Urothelium cell line (cell line): ENCODE measurements at places on chromosomes 13 and 19.

GRCh38 chr19:13492128-13492527, 14.2 kb downstream of the CACNA1A start:
- no peak for DNase-seq

DNA sequence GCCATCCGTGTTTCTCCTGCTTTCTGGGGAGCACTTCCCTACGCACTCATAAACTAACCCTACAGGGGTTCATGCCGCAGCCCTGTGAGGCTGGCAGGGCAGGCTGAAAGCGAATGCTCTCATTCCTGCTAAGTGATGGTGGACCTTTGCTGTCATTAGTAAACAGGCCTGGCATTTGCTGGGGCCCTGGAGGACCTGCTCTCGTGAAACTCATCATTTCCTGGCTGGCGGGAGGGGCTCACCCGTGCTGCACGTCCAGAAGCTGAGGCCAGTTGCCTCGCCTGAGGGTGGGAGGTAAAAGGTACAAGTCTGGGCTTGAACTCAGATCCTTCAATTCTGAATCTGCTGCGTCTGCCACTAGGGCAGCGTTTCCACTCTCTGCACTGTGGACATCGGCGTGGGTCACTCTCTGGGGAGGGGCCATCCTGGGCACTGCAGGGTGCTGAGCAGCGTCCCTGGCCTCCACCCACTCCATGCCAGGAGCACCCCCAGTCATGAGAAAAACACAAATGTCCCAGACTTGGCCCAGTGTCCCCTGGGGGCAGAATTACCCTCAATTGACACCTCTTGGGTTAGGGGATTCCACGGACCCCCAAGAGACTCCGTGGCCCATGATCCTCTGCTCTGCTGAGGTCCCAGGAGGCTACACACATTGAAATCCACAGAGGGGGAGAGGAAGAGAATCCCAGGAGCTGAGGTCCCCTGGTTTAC, 7.0 kb downstream of the MOB3A start:
- no peak for DNase-seq

DNA sequence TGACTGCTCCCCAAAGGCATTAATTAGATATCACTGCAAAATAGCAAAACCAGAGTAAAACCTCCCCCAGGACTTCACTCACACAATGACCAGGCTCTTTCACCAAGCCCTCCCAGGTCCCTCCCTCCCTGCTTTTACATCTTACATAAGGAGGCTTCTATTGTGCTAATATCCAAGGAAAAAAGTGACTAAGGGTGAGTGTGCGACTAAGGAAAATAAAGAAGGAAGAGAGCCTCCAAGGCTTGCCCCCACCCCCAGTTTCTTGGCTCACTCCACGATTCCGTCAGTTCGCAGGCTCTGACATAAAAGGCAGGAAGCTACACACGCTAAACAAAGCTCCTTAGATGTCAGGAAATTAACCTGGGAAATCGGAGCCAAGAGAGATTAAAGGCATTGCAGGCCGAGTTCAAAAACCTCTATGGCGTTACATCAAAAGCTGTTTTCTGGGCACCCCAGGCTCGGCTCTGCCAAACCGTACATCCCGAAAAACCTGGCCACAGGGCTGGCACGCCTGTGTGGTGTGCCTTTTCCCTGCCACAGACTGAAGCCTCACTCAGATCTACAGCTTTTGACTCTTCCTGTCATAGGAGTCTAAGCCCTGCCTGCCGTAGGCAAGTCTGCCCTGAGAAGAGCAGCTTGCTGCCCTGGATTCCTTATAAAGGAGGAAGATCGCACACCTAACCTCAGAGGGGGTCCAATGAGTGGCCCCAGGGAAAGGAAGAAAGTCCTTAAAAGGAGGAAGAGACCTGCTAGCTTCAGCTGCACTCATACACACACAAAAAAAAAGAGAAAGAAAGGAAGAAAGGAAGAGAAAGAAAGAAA, 67.0 kb upstream of the SERP2 start:
- peak; percentile 56 for DNase-seq

GRCh38 chr13:22271903-22272302, 601.0 kb downstream of the FGF9 start:
- no peak for DNase-seq

DNA sequence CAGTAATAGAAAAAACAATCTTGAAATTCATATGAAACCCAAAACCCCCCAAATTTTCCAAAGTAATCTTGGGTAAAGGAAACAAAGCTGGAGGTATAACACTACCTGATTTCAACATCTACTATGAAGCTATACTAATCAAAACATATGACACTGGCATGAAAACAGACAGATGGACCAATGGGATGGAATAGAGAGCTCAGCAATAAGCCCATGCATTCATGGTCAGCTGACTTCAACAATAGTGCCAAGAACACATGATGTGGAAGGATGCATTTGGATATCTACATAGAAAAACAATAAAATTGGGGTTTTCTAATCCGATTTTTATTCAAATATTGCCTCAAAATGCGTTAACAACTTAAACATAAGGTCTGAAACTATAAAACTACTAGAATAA, 32.2 kb upstream of the ZNF766 start:
- DNase-seq = no peak

DNA sequence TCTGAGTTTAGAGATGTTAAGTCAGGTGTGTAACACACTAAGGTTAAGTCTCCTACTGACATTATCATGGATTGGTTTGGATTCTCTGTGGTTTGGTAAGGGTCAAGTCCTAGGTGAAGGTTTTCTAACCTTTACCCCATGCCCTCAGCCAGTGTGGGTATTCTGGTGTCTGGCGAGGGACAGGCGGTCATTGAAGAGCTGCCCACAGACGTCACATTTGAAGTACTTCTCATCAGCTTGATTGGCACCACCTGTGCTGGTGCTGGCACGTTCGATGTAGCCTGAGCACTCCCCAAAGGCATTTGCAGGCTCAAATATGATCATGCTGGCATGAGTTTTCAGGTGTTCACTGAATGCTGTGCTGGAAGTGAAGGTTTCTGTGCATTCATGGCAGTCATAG, 27.0 kb downstream of the PEG3 start:
- no peak for DNase-seq

GRCh38 chr19:10945264-10945663, 15.6 kb upstream of the SMARCA4 start:
- DNase-seq = no peak

- DNase-seq = no peak
Observed at GRCh38 chr19:40143612-40144011, 47.6 kb upstream of the MAP3K10 start.

- DNase-seq = no peak
Observed at GRCh38 chr19:5851302-5851701, at the start of gene FUT3. TSS of gene FUT3 (minus strand) at chr19:5851449.

DNA sequence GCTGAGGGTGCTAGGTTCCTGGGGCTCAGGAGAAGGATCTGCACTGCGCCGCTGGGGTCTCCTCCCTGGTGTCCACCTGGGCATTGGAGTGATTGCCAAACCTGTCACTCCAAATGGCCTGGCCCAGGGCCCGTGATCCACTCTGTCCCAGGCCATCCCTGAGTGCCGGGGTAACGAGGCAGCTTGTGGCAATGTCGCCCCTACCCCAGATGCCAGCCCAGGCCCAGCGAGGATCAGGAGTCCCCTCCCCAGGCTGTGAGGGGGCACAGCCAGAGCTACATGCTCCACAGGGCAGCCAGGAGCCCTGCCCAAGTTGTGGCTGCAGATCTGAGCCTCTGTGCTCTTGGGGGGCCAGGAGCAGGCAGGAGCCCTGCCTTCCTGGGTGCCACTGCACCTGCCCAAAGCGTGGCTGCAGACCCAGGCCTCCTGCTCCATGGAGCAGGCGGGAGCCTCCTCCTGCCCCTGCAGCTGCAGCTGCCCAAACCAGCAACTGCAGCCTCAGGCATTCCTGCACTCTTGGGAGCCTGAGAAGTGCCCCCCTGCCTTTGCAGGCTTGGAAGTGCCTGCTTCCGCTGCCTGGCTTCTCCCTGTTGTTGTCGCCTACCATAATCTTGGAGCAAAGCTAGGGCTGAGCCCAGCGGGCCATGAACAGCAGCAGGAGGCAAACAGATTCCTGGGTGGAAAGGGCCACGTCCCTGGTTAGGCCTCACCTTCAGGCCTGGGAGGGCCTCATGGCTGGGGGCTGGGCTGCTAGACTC, 4.6 kb downstream of the IGFL4 start:
- DNase-seq = no peak

GRCh38 chr19:17490411-17490810, 20.1 kb downstream of the SLC27A1 start:
- no peak for DNase-seq

DNA sequence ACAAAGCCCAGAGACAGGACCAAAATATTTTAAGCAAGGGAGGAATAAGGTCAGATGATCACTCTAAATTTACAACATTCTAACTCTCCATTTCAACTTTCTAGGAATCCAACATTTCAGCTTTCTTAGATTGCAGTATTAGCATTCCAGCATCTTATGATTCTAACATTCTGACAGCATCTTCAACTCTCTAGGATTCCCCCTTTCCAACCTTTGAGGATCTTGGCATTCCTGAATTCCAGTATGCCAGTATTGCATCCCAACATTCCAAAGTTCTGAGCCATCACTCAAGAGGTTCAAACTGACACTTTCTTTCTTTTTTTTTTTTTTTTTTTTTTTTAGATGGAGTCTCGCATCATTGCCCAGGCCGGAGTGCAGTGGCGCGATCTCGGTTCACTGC, 13.8 kb downstream of the TGFB1 start:
- DNase-seq = peak; percentile 57

GRCh38 chr19:19296953-19297689, 23.2 kb downstream of the SUGP1 start:
- no peak for DNase-seq

DNA sequence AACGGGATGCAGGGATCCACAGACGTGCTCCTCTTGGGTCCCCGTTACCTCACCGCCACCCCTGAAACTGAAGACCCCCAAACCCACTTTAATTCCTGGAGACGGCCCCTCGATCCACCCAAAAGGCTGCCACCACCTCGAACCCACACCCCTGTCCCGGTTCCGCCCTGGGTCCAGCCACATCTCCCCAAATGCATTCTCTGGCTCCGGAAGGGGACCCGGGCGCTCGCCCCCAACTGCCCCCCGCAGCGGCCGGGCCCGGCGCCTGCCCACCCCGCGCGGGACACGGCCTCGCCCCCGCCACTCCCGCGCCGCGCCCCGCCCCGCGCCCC, 219 bp upstream of the FSTL3 start:
- DNase-seq = no peak

DNA sequence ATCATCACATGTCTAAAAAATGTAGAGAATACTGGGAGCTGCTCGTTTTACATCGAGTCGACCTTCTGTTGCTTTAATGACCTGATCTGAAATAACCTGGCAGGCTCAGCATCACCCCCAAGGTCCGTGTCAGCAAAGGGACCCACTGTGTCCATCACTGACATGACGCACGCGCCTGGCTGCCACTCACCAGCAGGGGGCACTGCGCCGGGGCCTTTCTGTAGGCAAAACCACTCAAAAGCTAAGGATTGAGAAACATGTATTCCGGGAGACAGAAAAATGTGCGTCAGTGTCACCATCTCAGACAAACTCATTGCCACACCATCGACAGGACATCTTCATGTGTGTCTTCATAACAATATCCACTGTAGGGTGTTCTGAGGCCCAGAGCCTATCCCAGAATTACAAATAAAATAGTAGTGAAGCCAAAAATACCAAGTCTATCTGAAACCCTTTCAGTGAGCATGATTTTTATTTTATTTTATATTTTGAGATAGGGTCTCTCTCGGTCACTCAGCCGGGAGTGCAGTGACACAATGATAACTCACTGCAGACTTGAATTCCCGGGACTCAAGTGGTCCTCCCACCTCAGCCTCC, 130.3 kb upstream of the LSM14A start:
- no peak for DNase-seq

DNA sequence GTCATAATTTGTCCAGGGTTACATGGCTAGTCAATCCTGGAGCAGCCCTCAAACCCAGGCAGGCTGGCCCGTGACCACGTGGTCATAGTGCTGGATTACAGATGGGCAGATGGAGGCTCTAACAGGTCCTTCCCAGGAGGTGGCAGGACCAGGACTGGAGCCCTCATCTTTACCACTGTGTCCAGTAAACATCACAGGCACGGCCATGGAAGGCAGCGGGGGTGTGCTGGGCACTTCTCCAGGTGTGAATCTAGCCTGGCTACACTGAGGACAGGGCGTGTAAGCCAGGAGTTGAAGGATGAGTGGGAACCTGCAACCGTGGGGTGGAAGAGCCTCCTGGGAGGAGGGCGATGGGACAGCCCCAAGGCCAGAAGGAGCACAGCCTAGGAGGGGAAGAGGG, 6.1 kb downstream of the CIC start:
- no peak for DNase-seq

GRCh38 chr13:33182729-33183128, 102.8 kb downstream of the STARD13 start:
- no peak for DNase-seq

- DNase-seq = no peak
Observed at GRCh38 chr19:10855879-10856522, 7.8 kb downstream of the C19orf38 start.

GRCh38 chr19:1349211-1349610, 34.5 kb upstream of the NDUFS7 start:
- no peak for DNase-seq

- no peak for DNase-seq
Observed at GRCh38 chr19:16554776-16555175, 12.5 kb upstream of the CHERP start.

GRCh38 chr13:111304041-111304544, 16.3 kb upstream of the TEX29 start:
- no peak for DNase-seq
